Liver (tissue), 10 donors: ENCODE measurements at places on chromosomes 2 and 18. TPM values are rescaled to one million over a fixed set of nuclear protein-coding genes. Genes with fewer than 3 reads are reported as not detected.

The UPP2 gene
- polyA plus RNA-seq, result 1.5 TPM

The PSD4 gene
- polyA plus RNA-seq, result 30.8 TPM

The OTX1 gene
- not detected for polyA plus RNA-seq

DNA sequence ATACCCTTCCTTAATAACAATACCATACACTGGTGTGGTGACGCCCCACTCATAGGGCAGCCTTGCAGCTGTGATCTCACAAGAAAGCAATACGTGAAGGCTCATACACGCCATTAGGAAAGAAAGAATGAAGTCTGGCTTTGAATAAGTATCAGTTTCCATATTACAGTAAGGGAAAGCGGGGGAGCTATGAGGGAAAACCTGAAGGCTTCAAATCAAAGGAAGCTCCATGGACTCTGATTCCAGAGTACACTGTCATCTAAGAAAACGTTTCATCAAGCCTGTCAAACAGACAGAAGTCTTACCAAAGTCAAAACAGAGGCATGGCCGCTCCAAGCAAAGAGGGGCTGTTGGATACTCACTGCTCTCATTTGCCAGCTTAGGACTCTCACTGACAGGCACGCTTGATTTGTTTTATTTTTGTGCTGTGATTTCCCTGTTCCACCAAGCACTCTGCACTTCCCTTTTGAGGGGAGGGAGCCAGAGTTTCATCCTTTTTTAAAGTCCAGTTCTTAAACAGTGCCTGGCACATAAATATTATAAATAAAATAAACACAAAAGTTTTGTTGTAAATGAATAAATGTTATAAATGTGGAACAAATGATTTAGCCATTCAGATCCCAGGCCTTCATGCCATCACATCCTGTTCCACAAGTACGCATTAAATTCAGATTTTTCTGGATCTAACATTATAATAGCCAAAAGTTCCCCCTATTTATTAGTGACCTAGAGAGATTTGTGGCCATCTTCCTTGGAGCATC is 221.2 kb downstream of the PIEZO2 start:
- no peak for DNase-seq

The FAM124B gene
- 0.42 TPM for polyA plus RNA-seq

The KATNAL2 gene
- polyA plus RNA-seq, result 1.9 TPM

The ALLC gene
- polyA plus RNA-seq, result 1.4 TPM

The SNORC gene
- 10.5 TPM for polyA plus RNA-seq

- DNase-seq, result no peak
Measured at GRCh38 chr18:61738042-61738441, 154.8 kb downstream of the RNF152 start.

The PIK3C3 gene
- polyA plus RNA-seq, result 13.6 TPM

GRCh38 chr2:82527124-82527523 is 1932.0 kb downstream of the SUCLG1 start:
- DNase-seq, result no peak

The TMEM247 gene
- not detected for polyA plus RNA-seq

DNA sequence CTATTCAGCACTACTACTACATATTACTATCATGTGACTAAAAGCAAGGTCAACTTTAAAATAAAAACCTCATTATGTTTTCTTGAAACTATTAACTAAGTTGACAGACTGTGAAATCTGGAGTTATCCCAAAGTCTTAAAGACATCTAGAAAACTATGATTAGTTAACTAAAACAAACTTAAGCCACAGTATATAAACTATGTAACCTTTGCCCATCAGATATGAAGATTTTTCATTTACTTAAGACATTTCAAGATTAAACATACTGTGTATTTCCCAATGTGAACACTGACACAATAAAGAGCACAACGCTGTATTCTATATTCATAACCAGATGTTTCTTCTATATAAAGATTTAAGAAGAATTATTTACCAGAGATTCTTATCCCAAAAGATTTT is 33.5 kb upstream of the CACNB4 start:
- DNase-seq, result no peak

DNA sequence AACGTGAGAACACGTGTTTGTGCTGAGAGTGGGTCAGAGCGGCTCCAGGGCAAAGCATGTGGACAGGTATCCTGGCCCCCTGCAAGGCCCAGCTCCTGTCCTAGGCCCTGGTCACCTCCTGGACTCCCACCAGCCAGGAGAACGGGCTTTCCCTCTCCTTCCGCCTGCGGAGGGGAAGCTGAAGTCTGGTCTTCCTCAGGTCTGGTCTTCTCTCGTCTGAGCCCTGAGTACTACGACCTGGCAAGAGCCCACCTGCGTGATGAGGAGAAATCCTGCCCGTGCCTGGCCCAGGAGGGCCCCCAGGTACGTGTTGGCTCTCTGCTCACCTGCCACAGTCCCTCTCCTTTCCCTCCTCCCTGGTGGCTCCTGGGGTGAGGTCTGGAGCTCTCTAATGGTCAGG is 963 bp downstream of the GNLY start:
- no peak for DNase-seq

- DNase-seq, result no peak
Measured at GRCh38 chr2:6754419-6754818, 111.3 kb downstream of the CMPK2 start.

GRCh38 chr2:162074928-162075688 is 1.1 kb upstream of the DPP4 start:
- DNase-seq, result no peak

DNA sequence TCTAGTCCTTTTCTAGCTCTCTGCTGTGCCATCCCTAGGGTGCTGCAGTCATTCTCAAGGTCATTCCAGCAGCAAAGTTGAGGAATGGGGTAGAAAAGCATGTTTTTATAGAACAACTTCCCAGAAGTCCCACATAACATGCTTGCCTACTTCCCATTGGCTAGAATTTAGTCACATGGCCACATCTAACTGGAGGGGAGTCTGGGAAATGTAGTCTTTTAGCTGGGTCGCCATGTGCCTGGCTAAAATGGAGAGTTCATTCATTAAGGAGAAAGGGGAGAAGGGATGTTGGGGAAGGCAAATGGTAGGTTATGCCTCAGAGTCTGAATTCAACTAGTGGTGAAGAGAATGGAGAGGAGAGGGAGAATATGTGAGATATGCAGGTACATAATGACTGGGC is 85.7 kb downstream of the SLC4A3 start:
- DNase-seq, result peak; percentile 17

DNA sequence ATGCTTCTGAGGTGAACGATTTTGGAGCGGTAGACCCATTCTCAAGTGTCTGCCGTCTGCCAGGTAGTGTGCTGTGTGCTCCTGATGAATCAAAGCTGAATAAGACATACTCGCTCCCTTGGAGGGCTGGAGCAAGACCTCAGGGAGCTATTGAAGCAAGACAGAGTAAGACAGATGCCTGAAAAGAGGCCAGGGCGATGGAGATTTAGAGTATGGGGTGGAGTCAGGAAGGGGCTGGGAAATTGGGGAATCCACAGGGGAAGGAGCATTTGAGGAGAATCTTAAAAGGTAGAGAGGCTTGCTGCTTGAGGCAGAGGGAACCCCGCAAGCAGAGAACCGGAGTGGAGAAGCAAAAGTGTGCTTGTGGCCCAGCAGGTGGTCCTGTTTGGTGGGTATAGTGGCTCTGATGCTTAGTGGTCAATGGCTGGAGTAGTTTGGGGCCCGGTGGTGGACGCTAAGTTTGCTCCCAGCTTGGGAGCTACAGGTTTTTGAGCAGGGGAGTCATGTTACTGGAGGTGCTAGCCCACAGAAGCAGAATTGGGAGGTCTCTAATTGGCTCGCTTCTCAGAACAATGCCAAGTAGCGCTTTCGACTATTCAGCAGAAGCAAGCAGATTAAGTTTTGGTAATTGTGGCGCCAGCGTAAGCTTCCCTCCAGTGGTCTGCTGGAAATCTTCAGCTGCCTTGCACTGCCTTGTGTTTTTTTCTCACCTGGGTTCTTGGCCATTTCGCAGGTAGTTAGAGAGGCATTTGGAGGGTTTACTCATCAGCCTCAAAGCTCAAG is 2.0 kb downstream of the CNNM4 start:
- DNase-seq, result no peak

The PROC gene
- polyA plus RNA-seq, result 407 TPM

The AFF3 gene
- polyA plus RNA-seq, result 1.1 TPM

- no peak for DNase-seq
Measured at GRCh38 chr2:210553373-210553772, 3.0 kb upstream of the CPS1 start.

DNA sequence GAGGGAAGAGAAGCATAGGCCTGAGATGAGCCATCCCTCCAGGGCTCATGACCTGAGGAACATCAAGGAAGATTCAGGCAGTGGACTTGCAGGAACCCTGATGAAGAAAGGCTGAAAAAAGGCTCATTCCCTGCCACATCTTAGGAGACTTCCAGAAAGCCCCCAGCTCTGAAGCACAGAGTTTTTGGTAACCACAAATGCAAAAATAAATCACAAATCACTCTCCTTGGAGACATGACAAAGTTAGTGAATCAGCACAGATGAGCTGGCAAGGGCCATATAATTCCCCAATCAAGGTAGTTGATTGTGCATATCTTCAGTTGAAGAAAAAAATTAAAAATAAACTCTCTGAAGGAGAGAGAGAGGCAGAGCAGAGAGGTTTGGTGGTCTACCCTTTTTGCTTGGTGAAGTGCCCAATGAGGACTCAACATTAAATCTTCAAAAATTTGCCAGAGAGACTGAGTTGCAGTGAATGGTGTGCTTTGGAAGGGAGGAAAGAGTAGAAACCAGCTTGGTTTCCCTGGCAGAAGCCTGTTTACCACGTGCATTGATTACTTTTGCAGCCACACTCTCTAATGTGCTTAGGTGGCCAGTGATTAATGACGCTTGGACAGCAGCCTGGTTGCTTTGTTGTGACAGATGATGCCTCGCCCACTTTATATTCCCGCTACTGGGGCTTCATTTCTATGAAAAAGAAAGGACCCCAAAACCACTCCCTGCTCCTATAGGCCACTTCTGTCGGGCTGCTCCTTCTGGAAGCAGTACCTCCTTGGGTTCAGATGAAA is 257.4 kb upstream of the SLC14A2 start:
- no peak for DNase-seq

The KIF5C gene
- polyA plus RNA-seq, result 0.14 TPM

GRCh38 chr2:141455211-141455826 is 675.5 kb downstream of the LRP1B start:
- DNase-seq, result no peak

DNA sequence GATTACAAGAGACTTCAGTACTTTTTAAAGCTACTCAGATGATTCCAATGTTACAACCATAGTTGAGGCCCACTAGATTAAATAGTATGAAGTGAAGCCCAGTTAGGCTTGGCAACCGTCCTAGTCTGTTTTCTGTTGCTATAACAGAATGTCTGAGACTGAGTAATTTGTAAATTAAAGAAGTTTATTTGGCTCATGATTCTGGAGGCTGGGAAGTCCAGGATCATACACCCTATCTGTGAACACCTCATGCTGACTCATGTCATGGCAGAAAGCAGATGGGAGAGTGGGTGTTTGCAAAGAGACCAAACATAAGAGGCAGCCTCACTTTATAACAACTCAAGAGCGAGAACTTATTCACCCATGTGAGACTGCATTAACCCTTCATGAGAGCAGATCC is 63.1 kb downstream of the CCDC150 start:
- DNase-seq, result no peak

The ARHGEF4 gene
- polyA plus RNA-seq, result 0.08 TPM

DNA sequence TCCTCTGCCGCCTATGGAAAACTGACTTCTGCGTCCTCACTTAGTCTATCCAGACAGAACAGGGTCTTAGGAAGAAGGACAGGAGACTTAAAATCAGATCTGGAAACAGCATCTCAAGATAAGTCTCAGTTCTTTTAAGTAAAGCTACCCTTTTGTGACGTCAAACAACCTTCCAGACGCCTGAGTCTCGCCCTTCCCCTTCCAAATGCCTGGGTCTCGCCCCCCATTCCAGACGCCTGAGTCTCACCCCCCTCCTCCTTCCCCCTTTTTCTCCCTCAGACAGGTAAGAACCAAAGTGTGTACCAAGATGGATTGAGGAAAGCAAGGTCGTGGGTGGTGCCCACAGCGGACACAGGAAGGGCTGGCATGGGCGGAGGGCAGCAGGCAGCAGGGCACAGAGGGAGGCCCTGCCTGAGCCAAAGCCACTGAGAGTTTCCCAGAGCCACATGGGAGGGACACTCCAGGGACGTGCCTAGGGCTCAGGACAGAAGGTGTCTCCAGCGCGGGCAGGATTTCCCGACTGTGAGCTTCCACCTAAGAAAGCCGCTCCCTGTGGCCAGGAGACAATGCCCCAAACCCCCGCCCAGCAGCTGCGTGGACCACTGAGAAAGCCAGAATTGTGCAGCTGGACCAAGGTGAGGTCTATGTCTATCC is 51.3 kb downstream of the ANKMY1 start:
- DNase-seq, result no peak

The RUFY4 gene
- 0.08 TPM for polyA plus RNA-seq

DNA sequence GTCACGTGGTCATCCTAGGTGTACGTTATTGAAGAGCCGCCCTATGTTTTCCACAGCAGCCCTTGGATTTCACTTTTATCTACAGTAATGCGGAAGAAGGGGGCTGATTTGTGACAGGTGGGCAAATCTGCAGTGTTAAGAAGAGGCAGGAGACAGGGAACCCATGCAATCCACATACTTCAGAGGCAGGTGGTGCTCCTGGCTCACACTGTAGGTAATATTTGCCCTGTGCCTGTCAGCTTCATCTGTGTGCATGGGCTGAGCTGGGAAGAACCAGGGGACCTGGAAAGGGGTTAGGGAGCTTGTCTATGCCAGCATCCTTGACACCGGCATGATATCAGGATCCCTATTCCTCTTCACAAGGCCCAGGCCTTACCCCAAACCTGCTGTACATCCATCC is 183.9 kb downstream of the SH3RF3 start:
- no peak for DNase-seq

GRCh38 chr2:170928036-170928823 is 823 bp upstream of the GORASP2 start:
- no peak for DNase-seq

GRCh38 chr2:199543606-199544172 is 86.0 kb upstream of the SATB2 start:
- DNase-seq, result no peak

DNA sequence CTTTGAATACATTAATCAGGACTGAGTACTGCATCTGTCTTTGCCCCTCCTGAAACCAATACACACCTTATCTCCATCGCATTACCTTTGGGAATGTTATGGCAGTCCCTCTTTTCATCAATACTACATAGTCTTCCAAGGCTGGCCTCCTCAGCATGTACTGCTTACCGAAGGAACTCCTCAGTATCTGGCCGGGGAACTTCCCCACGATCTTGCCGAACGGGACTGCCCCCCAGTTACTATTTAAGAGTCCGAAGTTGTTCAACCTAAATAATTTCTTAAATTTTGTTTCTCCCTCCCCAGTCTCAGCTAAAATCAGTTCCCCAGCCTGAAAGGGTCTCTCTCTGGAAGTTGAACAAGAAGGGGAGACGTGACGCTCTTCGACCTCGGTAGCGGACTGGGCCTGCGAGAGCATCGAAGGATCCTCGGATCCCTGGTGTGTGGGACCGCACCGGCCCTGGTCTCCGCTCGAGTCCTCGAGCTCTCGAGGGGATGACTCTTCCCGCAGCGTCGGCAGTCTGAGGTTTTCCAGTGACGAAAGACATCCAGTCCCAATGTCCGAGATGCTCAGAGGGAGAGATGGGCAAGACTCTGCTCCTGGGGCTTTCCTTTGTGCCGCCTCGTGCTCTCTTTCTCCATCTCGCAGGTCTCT is 489 bp downstream of the TRMT61B start:
- DNase-seq, result no peak
